ENCODE measurements at places on chromosomes 5 and 9.

DNA sequence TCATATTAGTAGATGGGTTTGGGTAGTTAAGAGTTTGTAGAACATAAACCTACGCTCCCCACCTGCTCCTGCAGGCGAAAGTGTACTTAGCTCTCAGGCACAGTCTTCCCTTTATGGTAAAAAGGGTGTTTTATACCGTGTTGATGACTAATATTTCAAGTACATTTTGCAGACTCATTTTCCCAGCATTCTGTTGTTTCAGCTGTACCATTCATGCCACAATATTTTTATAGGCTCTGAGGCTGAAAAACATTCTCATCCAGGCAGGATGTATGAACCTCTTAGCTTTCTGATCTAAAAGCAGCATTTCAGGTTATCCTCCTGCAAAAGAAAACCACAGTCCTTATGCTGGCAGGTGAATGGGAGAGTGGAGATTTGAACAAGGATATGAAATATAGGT is 231.4 kb downstream of the NR2F1-AS1 start:
- peak; percentile 88 for DNase-seq

- no peak for DNase-seq
These were observed 228.0 kb upstream of the ADAMTSL1 start for GRCh38 chr9:18245911-18246310.

GRCh38 chr5:139091439-139092156 is 106.6 kb downstream of the SIL1 start:
- no peak for DNase-seq

DNA sequence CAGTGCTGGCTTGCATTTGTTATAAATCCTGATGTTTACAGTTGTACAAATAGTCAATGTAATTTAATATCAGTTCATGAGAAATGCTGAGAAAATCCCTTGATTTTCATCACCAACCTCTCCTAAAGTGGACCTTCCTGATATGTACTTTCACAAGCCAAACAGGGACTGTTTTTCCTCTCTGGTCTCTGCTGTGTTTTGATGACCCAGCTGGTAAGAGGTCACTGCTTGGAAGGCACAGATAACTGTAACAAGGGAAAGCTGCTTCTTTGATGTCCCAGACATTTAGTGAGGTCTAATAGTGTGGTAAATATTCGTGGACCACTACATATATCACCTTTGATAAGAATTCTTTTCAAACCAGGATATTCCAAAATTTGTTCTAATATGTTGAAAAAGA is 68.7 kb upstream of the HAPLN1 start:
- no peak for DNase-seq

DNA sequence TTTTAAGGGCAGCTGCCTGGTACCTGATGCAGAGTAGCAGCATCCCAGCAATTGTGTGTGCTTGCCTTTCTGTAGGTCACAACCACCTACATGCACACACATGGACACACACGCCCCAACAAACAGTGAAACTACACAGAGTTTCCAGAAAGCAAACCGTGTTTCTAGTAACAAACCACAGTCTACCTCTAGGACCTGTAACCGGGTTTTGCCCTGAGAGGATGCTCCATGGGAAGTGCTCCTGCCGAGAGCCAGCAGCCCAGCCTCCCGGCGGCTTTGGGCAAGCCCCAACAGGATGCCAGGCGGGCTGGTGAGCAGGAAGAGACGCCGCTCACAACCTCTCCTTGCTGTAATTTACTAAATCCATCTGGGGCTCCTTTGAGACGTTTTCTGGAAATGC is 4.1 kb upstream of the TCF7 start:
- no peak for DNase-seq

GRCh38 chr9:118561051-118561450 is 808.2 kb downstream of the BRINP1 start:
- DNase-seq, result no peak

- no peak for DNase-seq
These were observed 102.2 kb upstream of the FST start for GRCh38 chr5:53378190-53378589.

DNA sequence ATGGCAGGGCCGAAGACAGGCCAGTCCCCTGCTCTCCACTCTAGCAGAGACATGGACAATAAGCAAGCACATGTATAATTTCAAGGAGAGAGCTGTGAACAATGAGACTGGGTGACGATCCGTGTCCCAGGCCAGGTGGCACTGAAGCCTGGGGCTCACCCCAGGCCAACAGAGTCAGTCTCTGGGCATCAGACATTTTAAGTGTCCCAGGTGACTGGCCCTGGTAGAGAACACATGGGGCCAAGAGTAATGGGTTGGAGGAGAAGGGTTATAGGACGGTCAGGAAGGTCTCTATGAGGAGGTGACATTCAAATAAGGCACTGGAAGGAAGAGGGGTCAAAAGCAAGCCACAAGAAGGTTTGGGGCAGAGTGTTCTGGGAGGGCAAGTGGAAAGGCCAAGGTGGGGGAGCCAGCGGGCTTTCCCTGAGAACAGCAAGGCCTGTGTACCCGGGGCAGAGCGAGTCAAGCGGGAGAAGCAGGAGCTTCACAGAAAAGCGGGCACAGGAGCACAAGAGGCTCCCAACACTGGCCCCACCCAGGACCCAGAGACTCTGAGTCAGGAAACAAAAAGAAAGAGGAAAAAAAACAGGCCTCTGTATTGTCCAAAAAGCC is 1.1 kb upstream of the AKNA start:
- no peak for DNase-seq

DNA sequence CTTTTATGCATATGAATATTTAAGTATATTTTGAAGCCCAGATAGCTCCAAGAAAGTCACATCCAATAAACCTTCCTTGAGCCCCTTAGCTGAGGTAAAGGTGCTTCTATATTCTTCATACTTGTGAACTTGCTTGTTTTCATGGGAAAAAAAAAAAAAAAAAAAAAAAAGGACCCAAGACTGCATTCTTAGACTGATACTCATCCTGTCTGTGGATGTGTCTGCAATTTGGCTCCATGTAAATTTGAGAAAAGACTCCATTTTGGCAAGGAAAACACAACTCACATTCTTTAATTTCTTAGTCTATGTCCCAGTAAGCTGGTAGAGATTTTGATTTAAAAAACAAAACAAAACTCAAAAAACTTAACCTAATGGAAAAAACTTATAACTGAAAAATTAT is 238.3 kb downstream of the FBXL17 start:
- no peak for DNase-seq

DNA sequence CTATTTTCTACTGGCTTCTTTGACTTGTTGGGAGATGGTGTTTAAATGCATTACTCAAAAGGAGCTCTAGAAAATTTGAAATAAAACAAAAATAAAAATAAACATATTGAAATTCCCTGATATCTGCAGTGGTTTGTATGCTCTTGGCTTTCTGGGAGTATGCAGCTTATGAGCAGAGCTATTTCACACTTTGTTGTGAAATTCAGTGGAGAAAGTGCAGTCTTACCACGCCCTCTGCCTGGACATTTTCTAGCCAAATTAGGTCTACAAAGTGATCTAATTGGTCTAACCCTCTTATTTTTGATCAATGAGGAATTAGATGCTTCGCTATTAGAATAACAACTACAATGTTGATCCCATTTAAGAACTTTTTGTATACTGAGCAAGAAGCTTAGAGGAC is 66.8 kb downstream of the INSYN2B start:
- DNase-seq, result no peak

GRCh38 chr9:91048749-91049148 is 247.1 kb downstream of the SYK start:
- DNase-seq, result no peak

- DNase-seq, result no peak
These were observed 49.0 kb downstream of the FSD1L start for GRCh38 chr9:105496826-105497225.

DNA sequence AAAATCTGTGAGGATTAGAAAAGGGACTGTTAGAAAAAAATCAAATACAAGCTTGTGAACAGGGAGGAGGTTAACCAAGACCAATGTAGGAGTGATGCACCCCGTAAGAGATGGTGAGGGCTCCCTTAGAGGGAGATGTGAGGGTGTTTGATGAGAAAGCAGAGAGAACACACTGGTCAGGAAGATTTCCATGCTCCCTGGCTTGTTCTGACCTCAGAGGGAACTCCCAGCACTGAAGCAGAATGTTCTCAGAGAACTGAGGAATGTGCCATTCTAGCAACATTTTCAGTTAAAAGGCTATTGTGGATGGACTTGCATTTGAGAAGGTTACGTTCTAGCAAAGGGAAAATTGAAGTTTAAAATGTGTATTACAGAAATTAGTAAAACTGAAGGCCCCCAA is 110.6 kb downstream of the HTR4 start:
- no peak for DNase-seq

GRCh38 chr9:100668024-100668423 is 90.1 kb downstream of the CAVIN4 start:
- no peak for DNase-seq

GRCh38 chr9:6014670-6015270 is 654 bp downstream of the RANBP6 start:
- DNase-seq, result no peak

- no peak for DNase-seq
These were observed 231.4 kb downstream of the PDE4D start for GRCh38 chr5:59661954-59662615.

- DNase-seq, result no peak
These were observed 81.2 kb downstream of the GLDC start for GRCh38 chr9:6564360-6564759.

DNA sequence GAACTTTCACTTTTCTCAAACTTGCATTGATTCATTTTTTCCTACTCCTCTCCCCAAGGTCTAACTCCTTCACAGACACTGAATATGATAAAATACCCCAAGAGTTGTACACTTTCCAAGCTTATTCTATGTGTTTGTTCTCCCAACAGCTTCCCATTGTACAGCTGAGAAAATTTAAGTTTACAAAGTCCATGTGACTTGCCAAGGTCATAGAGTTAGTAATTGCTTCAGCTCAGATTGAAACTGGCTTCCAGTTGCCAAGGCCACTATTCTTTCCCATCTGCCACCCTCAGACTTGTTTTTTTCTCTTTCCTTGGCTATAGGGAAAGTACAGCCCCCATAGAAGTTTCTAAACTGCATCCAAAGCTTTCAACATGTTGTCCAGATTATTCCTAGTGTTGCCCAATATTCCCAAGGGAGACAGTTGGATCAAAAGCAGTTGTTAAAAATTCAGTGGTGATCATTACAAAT is 34.8 kb downstream of the TNFSF8 start:
- DNase-seq, result no peak

GRCh38 chr5:169567079-169567478 is 16.5 kb upstream of the SPDL1 start:
- DNase-seq, result no peak

DNA sequence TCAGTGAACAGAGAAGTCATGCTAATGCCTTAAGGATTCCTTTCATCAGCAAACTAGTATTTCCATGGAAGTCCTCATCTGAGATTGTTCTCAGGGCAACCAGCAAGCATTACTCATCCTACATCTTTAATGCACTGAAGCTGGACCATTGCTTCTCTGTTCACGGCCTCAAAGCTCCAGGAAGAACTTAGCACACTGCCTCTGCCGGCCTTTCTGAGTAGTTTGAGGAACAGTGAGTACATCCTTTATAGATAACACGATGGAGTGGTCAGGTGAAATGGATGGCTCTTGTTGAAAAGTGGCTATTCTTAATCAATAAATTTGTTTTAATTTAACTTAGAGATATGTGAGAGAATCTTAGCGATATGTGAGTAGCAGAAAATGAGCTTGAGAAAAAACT is 35.8 kb downstream of the MEGF10 start:
- DNase-seq, result no peak

DNA sequence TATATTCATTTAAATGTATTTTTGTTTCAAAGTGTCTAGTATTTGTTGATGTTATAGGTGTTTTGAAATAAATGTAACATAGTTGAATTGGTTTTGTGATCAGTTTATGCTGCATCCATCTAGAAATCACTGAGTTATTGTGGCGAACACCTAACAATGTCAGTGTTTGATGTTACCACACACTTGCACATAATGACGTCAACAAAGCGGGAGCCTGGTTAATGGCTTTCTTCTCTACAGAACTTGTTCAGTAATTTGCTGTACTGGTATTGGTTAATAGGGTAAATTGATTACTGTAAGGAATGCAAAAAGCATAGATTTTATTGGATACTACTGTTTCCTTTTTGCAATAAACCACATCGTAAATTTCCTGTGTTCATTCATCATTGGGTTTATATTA is 133.0 kb downstream of the ATG10 start:
- no peak for DNase-seq

GRCh38 chr9:17578577-17578910 is 322 bp upstream of the SH3GL2 start:
- DNase-seq, result no peak
